NCI-H82 (cell line): ENCODE measurements at places on chromosomes 6 and 20.

DNA sequence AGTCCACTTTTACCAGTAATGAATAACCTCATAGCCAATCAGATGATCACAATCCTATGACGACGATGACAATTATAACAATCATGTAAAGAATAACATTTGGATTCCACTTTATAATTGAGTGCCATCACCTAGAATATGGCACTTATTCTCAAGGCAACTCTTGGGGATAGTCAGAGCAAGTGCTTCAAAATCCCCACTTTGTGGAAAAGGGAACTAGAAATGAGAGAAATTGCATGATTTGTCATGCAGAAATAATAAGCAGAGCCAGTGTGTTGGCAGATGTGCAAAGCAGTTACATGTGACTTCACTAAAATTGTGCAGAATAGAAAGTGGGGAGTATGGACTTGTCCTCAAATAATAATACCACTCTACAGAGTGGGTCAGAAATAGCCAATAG is 41.3 kb downstream of the FRK start:
- no peak for DNase-seq

DNA sequence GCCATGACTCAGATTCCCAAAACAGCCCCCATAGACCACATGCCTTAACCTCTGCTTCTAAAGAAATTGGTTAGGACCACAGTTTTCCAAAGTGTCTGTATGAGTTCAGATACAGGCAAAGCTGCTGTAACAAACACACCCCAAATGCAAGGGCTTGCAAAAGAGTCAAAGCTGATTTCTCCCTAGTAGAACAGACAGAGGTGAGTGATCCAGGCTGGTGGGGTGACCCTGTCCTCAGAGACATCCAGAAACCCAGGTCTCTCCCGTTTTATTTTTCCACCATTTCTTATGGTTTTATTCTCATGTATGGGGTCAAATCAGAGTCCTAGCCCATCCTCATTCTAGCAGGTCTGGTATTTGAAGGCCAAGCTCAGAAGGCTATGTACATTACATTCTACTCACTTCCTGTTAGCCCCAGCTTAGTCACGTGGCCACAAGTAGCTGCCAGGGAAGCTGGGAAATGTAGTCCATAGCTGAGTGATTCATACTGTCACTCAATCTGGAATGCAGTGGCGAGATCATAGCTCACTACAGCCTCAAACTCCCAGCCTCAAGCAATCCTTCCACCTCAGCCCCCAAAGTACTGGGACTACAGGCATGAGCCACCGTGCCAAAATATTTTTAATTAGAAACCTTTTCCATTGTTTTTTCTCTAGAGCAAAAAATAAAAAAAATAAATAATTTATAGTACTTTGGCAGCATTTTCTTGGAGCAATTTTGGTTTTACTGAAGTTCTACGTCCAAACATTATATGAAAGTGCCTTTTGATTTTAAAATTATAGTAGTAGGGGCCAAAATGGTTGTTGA is 175.2 kb downstream of the ZMYND8 start:
- DNase-seq, result peak; percentile 66

GRCh38 chr20:1700990-1701389 is 43.4 kb upstream of the SIRPG start:
- no peak for DNase-seq

DNA sequence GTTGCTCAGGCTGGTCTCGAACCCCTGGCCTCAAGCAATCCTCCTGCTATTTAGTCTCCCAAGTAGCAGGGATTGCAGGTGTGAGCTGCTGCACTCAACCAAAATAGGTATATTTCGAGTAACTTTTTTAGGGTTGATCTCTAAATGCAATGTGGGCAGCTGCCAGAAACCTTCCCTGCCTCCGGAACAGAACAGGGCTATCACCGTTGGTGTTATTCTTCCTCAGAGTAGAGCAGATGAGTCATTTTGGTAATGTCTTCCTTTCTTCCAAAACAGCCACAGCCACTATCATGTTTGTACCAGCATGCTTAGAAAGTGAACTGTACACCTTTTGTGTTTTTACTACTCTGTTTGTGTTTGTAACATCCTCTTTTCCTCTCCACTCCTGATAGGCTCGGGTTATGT is 44.1 kb downstream of the SNX9 start:
- DNase-seq, result no peak

DNA sequence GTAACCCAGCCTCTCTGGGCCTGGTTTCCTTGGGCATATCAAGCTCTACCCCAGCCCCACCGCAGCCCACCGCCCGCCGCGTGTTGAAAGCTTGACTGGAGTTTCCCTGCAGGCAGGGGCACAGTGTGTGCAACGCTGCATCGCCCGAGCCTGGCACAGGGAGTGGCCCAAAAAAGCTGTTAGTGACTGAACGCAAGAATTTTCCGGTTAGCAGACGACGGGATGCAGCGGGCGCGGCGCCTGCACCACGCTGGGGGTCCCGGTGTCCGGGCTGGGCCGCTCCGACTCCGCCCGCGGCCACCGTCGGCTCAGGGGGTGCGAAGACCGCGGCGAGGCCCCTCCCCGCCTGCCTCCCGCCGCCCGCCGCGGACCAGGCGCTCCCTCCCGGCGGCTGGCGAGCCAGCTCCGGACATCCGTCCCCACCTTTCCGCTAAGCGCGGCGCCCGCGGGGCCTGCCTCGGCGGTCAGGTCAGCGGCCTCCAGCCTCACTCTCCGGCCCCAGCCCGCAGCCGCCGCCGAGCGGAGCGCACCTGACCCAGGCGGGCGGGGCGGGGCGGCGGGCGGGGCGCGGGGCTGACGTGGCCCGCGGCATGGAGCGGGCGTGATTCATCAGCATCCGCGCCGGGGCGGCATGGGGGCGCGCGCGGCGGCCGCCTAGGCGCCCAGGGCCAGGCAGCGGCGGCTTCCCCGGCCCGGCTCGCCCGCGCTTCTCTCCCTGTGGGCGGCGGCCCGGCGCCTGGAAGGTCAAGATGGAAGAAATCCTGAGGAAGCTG is at the start of gene ARFGEF3:
Gene ARFGEF3 (plus strand): TSS at position 602 of the 773 bp plus-strand sequence. CDS start 148 bp downstream, at position 750.
- DNase-seq, result peak; percentile 48

DNA sequence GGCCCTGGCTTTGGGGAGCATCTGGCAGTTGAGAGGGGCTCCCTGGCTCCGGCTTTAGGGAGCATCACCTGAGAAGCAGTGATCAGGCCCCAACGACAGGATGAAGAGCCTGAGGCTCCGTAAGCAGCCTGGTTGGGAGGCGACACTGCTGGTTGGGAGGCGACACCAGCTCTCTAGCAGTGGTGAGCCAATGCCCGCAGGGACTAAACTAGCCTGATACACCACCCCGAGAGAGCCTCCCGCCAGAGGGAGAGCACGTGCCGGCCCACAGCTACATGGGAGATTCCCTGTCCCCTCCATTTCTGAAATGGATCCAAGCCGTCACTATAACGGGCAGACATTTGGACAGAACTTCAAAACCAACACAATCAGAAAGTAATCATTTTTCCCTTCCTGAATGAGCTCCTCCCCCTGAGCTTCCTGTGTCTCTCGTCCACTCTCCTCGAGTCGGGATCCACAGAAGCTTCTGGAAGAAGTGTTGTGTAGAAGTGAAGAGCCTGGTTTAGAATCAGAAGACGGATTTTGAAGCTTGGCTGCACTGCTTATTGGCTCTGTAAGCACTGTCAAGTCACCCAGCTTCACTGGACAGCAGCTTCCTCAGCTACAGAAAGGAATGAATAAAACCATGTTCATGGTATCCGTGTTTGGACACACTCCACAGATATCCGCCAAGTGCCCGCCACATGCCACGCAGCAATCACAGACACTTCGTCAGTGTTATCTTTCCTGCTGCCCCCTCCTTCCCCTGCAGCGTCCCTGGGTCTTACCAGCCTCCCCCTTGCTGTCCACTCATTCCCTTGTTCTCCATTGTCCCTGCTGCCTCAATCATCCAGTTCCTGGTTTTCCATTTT is 199.6 kb downstream of the TTLL2 start:
- DNase-seq, result no peak

DNA sequence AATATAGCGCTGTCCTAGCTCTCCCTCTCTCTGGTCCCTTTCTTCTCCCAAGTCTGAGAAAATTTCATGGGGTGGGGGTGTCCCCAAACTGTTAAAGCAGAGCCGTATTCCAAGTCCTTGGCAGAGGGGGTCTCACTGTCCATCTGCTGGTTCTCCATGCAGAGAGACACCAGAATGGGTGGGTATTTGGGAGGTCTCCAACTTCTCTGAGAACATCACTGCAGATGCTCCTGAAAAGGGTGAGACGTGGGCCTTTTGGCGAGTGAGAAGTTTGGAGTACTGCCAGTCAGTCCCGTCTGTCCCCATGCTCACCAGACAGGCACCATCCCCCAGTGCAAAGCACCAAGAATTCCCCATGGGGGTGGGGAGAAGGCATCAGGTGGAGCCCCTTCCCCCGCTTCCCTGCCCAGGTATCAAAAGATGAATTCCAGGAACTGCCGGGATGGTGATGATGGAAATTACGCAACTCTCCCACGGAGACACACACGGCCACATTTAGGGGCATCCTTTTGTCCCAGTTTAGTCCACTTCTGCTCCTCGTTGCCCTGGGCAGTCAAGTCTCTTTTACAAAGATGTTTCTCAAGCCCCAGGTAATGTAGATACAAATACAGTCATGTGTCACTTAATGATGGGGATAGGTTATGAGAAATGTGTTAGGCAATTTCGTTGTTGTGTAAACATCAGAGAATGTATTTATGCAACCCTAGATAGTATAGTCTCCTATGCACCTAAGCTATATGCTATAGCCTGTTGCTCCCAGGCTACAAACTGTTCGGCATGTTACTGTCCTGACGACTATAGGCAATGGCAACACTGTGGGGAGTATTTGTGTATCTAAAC is 73.4 kb upstream of the SRSF6 start:
- no peak for DNase-seq

- DNase-seq, result no peak
Observed at GRCh38 chr6:56911847-56912246, 43.1 kb upstream of the BEND6 start.

DNA sequence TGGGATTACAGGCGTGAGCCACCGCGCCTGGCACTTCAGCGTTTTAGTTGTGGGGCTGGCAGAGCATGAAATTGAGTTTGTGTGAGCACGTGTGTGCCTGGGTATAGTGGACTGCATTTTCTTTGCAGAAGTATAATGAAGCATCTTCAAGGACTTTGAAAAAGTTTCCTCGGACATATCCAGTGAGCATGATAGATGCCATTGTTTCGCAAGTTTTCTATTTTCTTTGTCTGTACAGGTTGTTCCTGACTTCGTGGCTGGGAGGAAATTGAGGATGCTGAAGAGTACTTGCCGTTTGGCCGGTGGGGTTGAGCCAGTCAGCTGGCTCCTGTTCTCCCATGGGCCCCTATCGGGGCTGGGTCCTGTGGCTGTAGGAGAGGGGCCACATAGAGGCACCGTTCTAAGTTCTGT is 55.9 kb downstream of the RREB1 start:
- no peak for DNase-seq

DNA sequence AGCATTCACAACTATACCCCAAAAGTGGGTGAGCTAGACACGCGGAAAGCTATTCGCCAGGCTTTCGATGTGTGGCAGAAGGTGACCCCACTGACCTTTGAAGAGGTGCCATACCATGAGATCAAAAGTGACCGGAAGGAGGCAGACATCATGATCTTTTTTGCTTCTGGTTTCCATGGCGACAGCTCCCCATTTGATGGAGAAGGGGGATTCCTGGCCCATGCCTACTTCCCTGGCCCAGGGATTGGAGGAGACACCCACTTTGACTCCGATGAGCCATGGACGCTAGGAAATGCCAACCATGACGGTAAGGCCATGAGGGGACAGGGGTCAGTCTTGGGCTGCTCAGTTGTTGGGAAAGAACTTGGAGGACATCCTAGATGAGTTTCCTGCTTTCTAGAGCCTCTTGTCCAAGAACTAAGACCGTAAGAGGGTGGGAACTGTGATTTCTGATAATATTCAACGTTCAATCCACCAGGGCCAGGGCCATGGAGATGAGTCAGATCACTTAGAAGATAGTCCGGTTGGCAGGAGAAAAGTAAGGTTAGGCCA is 23.4 kb downstream of the MMP24OS start:
- no peak for DNase-seq

GRCh38 chr6:106039897-106040592 is 46.1 kb upstream of the PRDM1 start:
- peak; percentile 88 for DNase-seq

DNA sequence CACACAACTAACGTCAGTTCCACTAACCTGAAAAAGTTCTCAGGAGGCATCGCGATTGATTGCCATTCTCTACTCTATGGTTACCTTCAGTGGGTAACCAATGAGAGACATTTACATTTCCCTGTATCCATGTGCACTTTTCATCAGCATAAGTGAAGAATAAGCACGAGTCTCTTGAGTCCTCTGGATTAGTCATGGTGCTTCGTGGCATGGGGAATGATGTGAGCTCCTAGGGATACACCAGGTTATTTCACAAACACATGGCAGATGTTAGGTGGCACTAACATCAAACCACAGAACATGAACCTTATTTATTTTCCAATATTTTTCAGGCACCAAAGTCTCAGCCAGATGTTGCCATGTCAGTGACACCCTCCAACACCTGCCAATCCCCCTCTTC is 64.0 kb downstream of the FYN start:
- peak; percentile 17 for DNase-seq

DNA sequence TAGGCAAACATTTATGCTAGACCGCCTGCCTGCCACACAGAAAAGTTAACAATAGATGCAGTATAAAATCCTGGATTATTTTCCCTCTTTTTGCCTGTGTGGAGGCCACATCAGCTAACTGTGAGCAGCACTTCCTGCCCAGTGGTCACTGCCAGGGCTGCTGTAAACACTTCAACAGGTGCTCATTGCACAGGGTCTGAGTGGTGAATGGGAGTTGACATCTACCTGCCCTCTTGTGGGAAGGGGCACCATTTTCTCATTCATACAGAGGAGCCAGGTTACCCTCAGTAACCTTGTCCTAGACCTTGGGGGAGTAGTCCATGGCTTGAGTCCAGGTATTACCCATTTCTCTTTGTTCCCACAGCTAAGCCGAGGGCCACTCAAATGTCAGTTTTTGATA is 235.3 kb downstream of the TMEM242 start:
- DNase-seq, result no peak

GRCh38 chr6:11428895-11429294 is 108.7 kb upstream of the TMEM170B start:
- no peak for DNase-seq

DNA sequence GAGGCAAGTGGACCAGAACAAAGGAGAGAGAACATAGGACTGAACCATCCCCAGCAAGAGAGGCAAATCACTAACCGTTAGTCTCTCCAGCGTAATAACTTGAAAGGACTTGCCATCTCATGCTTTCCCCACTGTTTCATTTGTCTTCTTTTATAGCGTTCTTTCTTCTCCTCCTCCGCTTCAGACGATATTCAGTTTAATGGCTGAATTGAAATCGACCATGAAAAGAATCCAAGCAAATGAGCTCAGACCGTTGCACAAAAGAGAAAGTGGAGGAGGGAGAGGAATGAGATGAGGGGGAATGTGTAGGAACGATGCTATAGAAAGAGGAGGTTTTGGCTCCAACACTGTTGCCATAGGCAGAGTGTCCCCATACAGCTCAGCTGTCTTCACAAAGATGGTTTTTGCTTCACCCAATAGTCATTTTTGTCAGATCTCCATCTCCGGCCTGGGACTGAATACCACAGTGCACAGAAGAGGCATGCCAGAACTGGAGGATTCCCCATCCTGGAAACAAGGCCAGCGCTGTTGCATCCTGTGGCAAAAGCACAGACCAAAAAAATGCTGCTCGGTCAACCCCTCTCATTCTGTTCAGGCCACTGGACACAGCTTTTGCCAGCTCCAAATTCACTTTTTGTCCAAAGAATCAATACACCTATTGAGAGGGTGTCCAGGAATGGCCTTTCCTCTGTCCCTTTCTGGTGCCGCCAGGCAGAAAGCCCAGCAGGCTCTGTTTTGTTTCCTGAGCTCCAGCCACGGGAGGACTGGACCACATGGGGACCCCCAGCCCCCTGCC is 176.1 kb downstream of the ID4 start:
- no peak for DNase-seq

GRCh38 chr6:16696496-16696895 is 64.8 kb downstream of the ATXN1 start:
- no peak for DNase-seq

GRCh38 chr6:22102671-22103070 is 194.2 kb downstream of the PRL start:
- no peak for DNase-seq
